Tongue (tissue), 3 donors: ENCODE measurements at places on chromosomes 3 and 15. TPM values are rescaled to one million over a fixed set of nuclear protein-coding genes. Genes with fewer than 3 reads are reported as not detected.

Gene IMPDH2
- total RNA-seq: 195 TPM

Gene CHST2
- 15.0 TPM for total RNA-seq

DNA sequence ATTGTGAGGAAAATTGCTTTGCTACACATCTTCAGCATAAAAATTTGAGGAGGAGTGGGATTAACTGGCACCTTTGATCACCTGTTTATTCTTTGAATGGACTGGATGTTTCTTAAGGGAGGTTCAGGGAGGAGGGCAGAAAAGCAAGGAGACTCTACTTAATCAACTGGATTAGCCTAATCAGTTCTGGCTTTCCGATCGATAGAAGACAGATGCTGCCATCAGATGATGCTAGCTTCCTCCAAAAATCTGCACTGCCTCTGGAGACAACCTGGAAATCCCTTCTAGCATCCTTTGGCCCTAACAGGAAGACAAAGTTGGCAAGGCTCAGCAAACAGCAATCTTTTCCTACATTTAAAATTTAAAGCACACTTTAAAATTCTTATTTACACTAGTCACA, 197.8 kb downstream of the EBLN2 start:
- DNase-seq: no peak

Gene RAB6B
- total RNA-seq: 5.8 TPM

Gene HTR3E
- total RNA-seq: not detected

DNA sequence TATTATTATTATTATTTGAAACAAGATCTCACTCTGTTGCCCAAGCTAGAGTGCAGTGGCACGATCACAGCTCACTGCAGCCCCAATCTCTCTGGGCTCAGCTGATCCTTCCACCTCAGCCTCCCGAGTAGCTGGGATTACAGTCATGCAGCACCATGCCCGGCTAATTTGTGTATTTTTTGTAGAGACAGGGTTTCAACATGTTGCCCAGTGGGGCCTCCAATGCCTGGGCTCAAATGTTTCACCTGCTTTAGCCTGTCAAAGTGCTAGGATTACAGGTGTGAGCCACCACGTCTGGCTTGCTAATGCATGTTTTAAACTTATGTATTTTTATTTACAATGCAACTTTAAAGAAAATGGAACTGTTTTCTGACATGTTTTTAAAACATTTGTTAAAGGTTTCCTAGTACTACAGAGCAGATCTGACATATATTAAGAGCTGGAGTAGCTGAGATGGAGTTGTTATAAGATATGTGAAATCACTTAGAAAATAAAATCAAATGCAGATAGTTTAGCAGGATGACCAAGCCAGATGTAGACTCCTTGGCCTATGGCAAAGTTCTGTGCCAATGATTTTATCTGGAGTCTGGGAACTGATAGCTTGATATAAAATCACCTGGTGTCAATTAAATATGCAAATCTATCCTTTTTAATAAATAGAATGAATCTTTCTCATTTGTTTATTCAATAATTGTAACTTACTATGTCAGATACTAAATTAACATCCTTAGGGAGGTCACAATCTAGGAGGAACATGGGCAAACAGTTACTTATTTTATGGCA, 310.1 kb upstream of the NAALADL2 start:
- no peak for DNase-seq

Gene CPNE9
- total RNA-seq: not detected
